ENCODE measurements at places on chromosomes 11 and 22.

DNA sequence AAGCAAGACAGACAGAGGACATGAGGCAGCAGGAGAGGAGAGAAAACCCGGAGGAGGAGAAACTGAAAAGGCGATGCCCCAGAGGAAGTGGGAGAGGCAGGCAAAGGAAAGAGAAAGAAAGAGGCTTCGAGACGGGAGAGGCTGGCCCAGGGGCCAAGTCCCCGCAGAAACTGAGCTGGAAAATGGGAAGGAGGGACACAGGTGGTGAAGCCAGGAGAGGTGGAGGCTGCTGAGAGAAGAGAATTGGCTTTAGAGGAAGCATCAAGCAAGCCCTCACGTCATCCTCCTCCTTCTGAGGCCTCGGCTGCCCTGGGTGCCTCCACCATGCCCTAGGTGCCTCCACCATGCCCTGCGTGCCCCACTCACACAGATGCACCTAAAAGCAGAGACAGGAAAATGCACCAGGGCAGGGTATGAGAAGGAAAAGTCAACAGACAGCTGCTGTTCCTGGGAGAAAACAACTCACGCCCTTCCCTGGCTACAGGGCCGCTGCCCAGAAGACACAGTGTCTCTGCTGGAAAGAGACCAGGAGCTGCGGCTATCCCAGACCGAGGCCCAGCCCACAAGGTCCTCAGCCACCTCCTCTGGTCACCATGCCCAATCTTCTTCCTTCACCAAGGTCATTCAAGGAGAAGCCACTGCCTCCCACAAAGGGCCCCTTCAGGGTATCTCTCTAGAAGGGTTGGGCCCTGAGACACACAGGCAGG lies 14.3 kb downstream of the FXYD6 start:
- DNase-seq: no peak

DNA sequence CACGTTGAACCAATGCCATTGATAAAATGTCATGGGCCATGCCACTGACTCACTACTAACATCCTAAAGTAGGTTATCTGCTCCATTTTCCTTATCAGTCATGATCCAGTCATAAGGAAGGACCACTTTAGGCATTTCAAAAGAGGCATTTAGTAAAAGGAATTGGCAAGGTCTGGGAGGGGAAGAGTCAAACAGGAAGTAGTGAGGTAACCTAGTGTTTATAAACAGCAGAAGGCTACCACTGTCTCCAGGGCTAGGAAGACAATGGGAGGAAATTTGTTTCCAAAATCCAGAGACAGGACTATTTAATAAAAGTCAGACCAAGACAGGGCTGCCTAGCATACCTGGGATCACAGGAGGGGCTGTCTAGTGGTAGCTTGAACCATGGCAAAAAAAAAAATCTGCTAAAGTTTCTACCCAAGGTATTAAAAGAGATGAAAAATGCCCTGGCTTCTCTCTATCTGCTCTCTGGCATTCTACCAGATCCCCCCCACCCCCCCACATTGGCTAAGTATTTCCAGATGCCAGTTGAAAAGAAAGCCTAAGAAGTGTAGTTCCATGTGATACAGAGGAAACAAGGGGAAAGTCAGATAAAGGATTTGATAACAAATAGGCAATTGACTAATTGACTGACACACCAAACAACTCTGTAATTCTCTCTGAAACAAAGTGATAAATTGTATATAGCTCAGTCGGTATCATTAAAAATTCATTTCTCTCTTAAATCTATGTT lies 50.4 kb upstream of the C11orf87 start:
- no peak for DNase-seq

- DNase-seq: no peak
Observed at GRCh38 chr11:79852176-79852575, 411.3 kb upstream of the TENM4 start.

GRCh38 chr22:21714059-21714770 lies 21.4 kb downstream of the YPEL1 start:
- DNase-seq: no peak

DNA sequence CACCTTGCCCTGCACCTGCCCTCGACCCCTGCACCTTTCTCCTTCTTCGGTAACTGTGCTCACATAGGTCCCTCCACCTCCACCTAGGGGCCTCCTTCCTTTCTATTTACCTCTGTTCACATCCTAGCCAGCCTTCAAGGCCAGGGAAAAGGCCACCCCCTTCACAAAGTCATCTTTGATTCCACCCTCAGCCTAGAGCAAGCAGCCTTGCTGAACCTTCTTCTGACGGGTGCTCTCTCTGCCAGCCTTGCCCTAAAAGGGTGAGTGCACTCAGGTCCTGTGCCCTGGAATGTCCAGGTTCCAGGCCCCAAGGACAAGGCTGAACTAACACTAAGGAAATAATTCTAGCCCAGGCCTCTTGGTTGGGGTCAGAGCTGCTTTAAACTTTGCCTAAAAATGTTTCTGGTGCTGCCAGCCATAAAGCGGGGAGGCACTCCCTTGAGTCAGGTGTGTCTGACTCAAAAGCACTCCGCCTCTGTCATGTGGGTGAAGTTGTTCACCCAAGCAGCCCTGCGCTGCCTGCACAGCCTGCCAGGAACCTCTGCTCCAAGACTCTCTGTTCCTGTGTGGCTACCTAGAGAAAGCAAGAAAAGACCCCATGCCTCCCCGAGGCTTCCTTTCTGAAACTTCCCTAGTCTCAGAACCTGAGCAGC lies 9.2 kb upstream of the FAM83F start:
- no peak for DNase-seq

GRCh38 chr11:93704237-93704636 lies 37.1 kb downstream of the TAF1D start:
- DNase-seq: no peak

- no peak for DNase-seq
Observed at GRCh38 chr11:78391424-78391823, 26.2 kb downstream of the GAB2 start.

- DNase-seq: no peak
Observed at GRCh38 chr22:47033648-47034000, 271.2 kb downstream of the TBC1D22A start.

GRCh38 chr11:26971961-26972360 lies 22.0 kb upstream of the FIBIN start:
- no peak for DNase-seq

- no peak for DNase-seq
Observed at GRCh38 chr22:36986242-36986821, 32.9 kb downstream of the TST start.

DNA sequence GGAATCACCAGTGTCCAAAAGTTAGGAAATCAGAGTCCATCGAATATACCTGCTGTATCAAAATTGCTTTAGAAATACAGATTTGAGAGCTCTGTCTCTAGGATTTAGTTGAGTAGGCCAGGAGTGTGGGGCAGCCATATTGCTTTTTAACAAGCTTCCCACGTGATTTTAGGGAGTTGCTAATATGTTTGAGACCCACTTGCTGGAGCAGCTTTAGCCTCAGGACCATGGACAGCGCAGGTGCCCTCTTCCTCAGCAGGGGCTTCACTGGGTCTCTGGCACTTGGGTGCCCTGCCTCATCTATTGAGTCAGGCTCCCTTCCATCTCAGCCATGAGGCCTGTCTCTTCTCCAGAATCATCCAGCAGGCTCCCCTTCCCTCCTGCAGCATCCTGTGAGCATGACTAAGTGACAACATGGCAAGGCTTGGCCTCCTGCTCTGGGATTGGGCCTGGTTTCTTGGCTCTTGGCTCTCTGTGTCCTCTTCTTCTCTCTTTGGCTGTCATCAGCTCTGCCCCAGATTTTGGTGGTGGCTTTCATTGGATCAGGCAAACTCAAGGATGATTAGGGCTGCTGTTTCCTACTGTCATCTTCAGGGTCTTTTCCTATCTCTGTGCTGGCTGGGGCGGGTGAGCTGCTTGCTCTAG lies 70.0 kb downstream of the SGSM1 start:
- DNase-seq: no peak

GRCh38 chr22:36757668-36758211 lies 18.2 kb downstream of the IFT27 start:
- DNase-seq: peak; percentile 67

- no peak for DNase-seq
Observed at GRCh38 chr11:34653031-34653430, 32.1 kb downstream of the EHF start.

GRCh38 chr11:74519710-74520109 lies 26.2 kb upstream of the LIPT2 start:
- no peak for DNase-seq

GRCh38 chr11:22079133-22079872 lies 113.6 kb upstream of the ANO5 start:
- no peak for DNase-seq

DNA sequence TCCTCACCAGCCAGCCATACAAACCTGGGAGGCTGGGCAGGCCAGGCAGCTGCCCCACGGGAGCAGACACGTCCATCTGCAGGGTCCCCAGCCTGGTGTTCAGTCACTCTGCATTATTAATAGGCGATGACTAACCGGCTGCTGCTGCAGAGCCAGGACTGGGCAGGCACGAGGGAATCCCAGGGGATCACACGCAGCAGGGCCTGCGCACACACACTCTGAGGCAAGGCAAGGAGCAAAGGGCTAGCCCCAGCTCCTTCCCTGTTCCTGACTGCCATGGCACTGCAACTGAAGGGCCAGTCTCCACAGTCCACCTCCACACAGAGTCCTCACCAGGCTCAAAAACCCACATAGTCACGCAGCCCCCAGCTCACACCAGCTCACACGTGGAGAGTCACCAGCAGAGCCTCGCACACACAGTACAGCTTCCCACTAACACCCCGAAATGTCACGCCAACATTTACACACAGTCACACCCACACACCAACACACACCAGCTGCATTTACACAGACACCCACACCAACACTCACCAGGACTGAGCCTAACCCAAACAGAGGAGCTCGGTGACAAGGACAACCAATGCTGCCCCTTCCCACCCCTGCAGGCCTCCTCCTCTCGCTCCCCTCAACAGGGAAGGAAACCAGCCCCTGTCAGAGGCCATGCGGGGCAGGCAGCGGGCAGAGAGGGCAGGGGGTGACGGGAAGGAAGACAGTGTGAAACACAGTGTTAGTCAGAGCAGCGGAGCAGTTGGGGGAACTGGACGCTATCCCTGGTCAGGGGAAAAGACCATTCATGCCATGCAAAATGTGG lies 47.3 kb downstream of the NRXN2 start:
- no peak for DNase-seq

GRCh38 chr11:87926250-87926970 lies 248.8 kb downstream of the RAB38 start:
- no peak for DNase-seq

GRCh38 chr11:123061403-123062157 lies at the start of gene HSPA8:
TSS of gene HSPA8 (minus strand) at chr11:123062136. CDS start at chr11:123061324, 812 bp downstream.
- peak; percentile 26 for DNase-seq

DNA sequence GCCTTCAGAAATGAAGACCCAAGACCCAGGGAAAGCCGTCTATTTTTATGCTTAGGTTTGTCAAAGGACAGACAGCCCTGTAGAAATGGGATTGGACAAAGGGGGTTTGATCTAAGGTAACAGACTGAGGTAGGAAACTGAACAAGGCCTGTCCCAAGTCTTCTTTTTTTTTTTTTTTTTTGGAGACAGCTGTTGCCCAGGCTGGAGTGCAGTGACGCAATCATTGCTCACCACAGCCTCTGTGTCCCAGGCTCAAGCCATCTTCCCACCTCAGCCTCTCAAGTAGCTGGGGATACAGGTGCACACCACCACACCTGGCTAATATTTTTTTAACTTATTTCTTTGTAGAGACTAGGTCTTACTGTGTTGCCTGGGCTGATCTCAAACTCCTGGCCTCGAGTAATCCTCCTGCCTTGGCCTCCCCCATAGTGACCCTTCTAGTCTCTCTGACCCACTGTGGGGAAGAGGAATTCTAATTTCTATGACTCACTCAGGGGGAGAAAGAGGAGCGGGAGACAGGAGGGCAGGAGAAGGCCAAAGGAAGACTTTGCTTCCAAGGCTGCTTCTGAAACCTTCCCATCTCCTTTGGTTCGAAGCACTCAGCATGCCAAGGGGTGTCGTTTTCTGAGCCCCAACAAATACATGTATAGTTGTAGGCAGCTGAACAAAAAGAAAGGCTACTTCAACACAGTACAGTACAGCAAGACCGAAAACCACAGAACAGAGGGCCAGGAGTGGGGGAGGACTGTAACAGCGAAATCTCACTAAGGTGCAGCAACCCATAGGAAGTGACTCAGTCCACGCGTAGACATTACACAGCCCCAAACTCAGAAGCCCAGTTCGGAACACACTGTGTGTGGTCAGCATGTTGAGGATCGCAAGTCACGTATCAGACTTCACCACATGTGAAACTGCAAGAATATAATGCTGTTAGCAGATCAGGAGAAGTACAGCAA lies 872 bp downstream of the TMA7B start:
- DNase-seq: no peak

DNA sequence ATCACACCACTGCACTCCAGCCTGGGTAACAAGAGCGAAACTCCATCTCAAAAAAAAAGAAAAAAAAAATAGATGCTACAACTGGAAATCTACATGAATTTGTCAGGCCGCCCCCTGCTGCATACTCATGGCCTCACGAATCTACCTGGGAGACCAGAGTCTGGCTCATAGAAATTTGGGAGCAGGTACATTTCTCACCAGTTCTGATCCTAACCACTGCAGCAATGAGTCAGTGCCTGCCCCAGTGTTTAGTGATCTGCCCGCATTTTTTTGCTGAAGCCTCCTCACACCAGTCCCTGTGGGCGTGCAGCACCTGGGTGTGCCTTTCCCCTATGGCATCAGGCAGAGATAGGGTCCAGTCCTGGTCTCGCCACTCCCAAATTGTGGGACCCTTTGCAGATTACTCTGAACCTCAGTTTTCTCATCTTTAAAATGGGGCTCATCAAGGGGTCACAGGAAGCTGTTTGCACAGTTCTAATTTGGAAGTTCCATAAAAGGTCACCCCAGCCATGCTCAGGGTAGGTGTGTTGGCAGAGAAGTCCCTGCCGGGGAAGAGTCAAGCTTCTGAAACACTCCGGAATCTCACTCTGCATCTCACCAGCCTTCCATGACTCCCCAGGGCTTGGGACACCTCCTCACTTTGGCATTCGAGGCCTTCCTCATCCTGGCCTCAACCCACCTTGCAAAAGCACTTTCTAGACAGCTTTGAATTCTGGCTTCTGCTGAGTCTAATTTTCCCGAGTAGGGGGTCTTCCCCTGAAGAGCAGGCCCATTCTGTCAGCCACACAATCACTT lies 39.3 kb upstream of the LINC01488 start:
- no peak for DNase-seq

DNA sequence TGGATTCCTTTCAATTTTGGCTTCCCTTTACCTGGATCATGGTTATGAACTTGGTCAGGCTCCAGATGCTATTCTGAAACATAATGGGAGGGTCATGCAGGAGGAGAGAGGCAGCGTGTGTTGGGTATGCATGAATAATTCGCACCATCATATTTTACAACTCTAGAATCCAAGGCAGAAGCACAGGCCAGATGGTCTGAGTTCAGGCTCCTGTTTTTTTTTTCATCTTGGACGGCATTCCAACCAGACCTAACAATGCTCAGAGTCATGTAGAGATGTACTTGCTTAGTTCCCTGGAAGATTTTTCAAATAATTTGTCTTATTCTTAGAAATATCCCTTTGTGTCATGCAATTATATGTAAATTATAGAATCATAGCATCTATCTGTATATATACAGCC lies 393.5 kb downstream of the JRKL start:
- DNase-seq: no peak
